ENCODE measurements at places on chromosomes 11 and 22.

DNA sequence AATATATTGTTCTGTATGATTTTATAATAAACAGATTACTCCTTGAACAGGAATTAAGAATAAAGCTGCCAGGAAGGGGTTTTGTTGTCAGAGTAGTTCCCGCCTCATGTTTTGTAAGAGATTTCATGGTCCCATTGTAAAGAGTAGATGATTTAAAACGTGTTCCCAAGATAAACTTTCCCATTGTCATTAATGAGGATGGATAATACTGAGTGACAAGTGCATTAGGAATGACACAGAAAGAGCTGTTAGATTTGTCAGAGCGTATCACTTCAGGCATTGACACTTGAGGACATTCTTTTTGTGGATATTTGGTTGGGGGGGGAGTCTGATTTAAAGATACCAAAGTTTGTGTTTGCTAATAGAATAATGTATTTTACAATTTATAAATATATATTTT is 147.0 kb downstream of the PAX6 start:
- DNase-seq: no peak

GRCh38 chr22:37328017-37328416 is 45.7 kb downstream of the CYTH4 start:
- DNase-seq: no peak

- no peak for DNase-seq
Measured at GRCh38 chr22:37065180-37065579, 13.6 kb downstream of the KCTD17 start.

GRCh38 chr11:72292106-72292785 is 48.3 kb upstream of the PHOX2A start:
- no peak for DNase-seq

DNA sequence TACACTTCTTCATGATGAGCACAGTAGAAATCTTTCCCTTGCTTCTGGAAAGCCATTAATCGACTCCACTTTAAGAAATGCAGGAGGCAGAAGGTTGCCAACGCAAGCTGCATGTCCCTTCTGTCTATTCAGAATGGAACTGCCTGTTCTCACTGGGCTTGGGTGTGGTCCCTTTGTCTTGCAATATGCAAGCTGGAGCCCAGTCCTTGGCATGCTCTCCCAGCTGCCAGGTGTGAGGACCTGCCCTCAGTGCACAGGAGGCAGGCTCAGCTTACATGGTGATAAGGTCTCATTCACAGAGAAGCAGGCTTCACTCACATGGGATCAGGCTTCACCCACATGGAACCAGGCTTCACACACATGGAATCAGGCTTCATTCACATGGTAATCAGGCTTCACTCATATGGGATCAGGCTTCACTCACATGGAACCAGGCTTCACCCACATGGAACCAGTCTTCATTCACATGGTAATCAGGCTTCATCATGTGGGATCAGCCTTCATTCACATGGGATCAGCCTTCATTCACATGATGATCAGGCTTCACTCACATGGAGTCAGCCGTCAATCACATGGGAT is 59.2 kb upstream of the USP47 start:
- DNase-seq: no peak

DNA sequence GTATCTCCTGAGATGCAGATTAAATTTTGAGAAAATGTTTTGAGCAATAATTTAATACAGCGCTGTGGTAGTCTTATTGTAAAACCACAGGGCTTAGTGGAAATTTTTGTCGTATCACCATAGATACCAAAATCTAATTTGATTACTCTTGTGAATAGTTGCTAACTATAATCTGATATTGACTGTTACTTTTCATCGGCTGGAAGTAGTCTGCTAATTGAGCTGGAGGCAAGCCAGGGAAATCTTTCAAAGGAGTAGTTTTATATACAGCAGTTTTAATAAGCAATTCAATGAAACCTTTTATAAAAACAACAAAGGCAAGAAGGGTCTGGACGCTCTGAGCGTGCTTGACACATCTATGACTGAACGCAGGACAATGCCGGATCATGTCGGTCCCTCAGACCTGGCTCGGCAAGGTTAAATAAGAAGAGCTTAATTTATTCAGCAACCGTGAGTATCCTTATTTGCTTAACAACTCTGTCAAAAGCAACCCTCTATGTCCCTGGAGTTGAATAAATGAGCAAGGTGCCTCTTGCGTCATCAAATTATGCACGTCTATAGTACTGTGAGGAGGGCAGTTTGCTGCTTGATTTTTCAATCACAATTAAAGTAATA is 121.2 kb downstream of the NCAM1 start:
- DNase-seq: no peak

- DNase-seq: no peak
Measured at GRCh38 chr11:88683024-88683423, 345.5 kb upstream of the CTSC start.

DNA sequence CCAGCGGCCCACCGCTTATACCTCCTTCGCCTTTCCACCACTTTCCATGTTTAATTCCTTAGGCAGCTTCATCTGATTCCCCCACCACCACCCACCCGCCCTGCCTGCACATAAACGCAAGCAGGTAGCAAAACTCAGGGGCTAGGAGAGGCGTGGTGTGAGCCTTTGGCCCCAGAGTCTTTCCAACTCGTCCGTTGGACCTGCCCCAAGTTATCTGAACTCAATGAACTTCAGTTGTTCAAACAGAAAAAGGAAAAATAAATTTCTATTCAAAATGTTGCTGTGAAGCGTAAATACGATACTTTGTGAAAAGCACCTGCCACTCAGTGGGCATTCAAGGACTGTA is 814 bp upstream of the CDON start:
- DNase-seq: peak; percentile 10

DNA sequence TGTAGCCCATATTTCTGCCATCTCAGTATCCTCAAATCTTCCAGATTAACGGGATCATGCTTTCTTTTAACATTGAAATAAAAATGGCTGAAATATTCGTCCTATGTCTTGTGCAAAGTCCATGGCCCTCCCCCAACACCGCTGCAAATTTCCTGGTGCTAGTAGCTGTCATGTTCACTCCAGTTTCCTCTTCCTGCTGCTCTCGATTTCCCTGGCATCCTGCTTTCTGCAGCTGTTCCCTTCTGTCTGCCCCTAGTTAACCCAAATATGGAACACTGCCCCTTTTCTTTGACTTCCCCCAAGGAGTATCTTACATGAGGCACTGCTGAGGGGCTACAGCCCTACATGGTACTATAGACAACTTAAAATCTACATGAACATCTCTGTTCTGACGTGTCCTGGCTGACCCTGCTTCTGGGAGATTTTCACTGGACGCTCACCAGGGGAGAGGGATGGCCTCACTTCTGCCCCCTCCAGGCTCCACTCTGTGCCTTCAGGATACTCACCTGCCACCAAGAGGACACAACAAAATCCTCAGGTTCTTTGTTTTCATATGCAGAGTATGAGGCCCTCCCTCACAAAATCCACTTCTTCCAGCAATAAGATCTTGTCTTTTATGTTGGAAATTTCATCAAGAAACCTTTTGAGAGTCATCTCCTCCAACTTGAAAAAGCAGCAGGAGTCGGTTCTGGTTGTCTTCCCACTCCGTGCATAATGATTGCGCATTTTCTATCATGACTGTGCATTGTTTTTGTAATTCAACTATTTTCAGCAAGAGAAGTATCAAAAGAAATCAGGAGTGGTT is 29.5 kb upstream of the SCUBE2 start:
- DNase-seq: no peak

DNA sequence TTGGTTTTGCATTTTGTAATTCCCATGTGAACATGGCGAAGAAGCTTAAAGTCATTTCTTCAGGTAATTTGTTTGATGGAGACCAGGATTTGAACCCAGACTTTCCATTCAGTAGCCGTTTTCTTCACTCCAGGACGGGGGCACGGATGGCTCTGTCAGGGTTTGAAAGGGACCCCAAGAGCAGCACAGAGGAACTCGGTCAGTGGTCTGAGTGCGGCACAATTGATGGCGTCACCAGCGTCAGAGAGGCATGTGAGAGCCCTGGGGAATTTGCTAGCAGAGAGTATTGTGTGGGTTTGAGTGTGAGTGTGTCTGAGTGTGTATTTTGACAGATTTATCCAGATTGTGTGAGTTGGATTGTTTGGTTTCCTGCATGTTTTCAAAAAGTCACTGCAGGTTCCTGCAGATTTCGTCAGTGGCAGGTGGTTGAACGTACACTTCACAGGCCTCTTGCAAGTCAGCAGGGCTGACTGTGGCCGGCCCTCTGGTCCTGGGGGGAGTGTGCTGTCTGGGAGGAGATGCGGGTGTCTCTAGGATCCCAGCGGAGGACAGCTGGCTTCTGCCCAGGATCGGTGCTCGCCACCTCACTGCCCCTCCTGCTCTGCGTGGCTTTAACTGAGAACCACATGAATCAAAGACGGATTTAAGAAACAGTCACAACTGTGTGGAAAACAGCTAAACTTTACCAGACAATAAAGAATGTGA is 199.3 kb downstream of the TBC1D22A start:
- DNase-seq: no peak

- no peak for DNase-seq
Measured at GRCh38 chr11:68560216-68560615, 99.7 kb downstream of the PPP6R3 start.

DNA sequence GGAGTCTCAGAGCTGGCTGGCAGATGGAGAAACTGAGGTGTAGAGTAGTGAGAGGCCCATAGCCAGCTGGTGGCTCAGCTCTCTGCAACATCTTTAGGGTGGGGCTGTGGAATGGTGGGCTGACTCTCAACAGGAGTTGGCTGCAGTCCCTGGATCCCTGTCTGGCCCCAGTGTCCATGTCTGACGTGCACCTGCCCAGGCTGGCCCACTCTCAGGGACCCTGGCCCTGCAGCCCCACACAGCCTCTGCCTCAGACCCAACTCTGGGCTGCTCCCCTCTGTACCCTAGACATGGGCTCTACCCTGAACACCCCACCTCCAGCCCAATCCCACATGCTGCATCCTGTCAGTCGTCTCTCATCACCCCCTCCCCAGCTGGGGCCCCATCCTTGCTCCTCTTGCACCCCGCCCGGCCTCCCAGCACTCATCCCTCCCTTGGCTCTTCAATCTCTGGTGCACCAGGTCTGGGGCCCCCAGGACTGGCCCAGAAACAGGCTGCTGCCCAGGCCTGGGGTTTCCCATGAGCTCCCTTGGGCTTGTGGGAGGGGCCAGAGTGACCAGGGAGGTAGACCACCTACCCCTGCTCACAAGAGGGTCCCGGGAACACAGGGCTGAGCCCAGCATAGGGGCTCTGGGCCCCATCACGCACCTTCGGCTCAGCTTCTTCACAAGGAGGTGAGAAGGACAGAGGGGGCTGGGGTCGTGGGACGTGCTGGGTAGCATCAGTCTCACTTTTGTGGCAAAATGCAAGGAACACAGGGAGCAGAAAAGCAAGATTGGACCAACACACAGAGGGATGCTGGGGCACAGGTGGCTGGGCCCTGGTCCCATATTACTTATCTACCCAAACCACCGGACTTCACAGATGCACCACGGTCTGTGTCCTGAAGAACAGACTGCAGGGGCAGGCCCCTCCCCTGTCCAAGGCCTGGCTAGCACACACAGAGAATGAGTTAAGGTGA is 31.5 kb downstream of the ARVCF start:
- no peak for DNase-seq

DNA sequence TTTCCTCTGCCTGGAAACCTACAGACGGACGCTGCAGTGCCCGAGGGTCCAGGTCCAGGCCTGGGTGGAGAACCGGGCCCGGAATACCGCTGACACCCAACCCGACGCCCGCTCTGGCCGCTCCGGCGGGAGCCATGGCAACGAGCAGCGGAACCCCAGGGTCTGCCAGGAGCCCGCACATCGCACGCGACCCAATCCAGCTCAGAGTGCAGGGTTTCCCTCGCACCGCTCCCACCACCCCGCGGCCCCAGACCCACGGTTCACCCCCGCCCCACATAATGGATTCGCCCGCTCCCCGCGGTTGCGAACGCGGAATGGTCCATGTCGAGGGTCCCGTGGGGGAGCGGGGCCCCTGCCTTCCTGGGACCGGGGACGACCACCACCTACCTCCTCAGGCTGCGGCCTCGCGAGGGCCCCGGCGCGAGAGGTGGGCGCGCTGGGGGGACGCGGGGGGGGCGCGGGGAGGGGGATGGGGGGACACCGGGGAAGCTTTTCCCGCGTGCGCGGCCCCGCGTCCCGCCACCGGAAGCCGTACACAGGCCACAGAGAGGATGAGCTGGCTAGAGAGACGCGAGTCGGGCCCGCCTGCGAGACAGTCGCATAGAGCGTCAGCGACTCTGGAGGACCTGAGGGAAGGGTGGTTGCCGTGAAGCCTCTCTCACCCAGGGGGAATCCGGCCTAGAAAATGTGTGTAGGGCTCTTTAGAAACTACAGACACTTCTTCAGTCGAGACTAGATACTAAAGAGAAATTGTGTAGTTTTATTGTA is at the start of gene SSRP1:
SSRP1 (minus strand) TSS at position 550 of the 768 bp plus-strand sequence. CDS start 771 bp downstream, outside the sequence.
- peak; percentile 92 for DNase-seq

DNA sequence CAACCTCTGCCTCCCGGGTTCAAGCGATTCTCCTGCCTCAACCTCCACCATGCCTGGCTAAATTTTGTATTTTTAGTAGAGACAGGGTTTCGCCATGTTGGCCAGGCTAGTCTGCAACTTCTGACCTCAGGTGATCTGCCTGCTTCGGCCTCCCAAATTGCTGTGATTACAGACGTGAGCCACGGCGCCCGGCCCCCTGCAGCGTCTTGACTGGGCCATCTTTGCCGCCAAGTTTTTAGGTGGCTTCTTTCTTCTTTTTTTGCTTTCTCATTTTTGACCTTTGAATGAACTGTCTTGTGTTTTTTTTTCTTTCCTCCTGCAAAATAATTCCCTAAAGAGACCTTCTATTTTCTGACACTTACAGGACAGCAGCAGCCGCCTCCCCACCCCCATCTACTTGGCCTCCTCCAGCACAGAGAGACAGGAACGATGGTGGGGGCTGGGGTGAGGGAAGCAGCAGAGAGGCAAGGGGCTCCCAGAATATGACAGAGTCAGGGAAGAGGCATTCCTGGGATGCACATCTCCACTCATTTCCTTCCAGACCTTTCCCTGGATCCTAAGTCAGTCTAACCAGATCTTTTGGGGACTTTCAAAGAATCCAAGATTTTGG is 92.6 kb upstream of the ALX4 start:
- no peak for DNase-seq

- DNase-seq: no peak
Measured at GRCh38 chr11:82146789-82147188, 586.9 kb downstream of the FAM181B start.

GRCh38 chr11:2508793-2509192 is 64.0 kb downstream of the KCNQ1 start:
- no peak for DNase-seq

DNA sequence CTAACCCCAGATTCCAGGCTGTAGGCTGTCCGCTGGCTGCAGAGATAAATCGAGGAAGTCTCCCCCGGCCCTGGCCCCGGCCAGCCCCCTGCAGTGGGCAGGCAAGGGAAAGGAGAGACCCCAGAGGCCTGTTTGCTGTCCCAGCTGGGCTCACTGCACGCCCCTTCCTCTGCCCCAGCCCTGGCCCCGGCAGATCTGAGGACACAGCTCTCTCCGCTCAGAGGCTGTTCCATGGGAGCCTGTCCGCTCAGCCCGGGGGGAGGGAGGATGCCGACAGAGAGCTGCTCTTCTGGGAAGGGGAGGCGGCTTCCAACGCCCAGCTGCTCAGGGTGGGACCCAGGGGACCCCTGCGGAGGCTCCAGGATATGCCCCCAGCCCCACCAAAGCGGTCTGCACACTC is 37.7 kb upstream of the H19 start:
- DNase-seq: no peak
